ENCODE measurements at places on chromosomes 3 and 15.

GRCh38 chr3:46129588-46130272 is 78.4 kb downstream of the CCR1 start:
- DNase-seq, result no peak

DNA sequence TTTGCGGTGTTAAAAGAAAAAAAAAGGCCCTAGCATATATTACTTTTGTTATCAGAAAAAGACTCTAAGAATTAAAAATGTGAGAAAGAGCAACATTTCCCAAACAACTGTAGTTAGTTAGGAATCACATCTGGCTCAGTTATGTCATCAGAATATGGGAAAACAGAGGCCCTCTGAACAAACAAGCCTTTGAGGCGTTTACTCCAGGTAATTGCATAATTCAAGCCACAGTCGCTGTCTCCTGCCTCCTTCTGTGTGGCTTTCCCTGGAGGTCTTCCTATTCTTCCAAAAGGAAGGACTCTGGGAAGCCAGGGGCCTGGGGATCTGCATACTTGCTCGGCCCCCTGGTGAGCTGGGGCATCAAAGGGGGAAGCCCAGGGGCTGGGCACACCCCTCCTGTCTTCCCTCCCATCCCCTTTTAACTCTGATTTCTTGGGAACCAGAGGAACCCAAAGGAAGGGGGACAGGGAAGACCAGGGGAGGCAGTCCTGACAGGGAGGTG is 3.7 kb upstream of the FAM107A start:
- DNase-seq, result no peak

DNA sequence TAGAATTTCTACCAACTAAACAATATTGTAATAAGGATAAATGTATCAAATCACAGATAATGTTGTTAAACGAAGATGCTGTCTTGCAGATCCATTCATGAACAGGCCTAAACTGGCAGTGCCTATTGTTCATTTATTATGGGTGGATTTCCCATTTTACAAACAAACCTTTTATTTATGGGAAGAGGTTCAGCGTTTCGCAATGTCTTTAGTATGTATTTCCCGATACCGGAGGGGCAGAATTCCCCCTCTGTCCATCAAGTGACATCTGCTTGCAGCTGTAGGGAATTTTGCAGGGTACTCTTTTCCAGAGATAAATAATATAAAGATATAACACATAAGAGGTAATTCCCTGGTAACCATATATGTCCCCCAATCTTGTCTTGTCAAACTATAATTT is 5.7 kb downstream of the CEP19 start:
- no peak for DNase-seq

DNA sequence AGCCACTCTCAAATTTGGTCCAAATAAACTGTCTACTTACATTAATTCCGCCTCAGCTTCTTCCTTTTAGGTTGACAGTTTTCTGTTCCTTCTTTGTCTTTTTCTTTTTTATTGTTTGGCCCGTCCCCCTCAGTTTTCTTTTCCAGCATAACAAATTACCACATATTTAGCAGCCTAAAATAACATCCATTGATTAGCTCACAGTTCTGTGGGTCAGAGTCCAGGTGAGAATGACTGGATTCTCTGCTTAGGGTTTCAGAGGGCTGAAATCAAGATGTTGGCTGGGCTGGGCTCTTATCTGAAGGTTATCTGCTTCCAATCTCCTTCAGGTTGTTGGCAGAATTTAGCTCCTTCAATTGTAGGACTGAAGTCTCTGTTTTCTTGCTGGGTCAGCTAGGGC is 24.6 kb upstream of the LCTL start:
- no peak for DNase-seq

DNA sequence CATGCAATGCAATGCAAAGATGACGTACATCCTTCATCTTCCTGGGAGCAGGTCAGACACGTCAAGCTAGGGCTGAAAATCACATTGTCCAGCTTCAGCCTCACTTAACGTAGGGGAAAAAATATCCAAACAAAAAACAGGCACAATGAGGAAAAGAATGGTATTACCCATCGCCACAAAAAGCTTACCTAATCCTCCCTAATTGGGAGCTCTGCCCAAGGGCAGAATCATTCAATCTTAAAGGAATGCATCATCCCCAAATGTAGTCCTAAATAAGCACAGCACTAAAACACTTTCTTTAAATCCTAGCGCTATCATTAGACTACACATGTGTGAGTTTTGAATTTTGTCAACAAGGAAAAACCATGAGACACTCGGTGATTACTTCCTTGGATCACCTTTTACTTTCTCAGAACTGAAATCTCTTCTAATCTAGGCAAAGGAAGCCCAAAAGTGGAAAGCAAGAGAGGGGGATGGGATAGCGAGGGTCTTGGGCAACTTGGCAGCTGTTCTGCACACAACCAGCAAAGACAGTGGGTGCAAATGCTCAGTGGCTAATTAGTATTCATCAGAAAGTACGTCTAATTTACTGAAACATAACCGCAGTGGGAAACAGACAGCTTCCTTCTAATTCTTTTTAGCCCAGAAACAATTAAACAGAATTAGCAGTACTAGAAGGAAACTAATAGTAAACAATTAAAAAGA is 87.4 kb downstream of the ADAMTS9 start:
- DNase-seq, result no peak

- DNase-seq, result no peak
These were observed 152.8 kb downstream of the GABRG3 start for GRCh38 chr15:27123808-27124207.

DNA sequence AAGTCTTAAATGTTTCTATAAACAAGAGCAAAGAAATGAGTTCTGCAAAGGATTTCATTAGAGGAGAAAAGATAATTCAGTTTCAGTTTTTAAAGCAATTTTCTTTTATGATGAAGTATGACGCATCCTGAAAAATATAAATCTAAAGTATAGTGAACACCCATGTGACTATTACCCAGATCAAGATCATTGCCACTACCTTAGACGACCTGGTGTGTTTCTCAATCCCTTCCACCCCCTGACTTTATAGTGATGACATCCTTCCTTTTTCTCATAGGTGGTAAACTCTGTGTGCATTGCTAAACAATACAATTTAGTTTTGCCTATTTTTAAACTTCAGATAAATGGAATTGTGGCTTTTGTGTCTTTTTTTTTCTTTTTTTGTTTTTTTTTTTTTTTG is 8.4 kb downstream of the STT3B start:
- DNase-seq, result no peak

GRCh38 chr3:155804323-155804722 is 1.8 kb downstream of the C3orf33 start:
- DNase-seq, result no peak

DNA sequence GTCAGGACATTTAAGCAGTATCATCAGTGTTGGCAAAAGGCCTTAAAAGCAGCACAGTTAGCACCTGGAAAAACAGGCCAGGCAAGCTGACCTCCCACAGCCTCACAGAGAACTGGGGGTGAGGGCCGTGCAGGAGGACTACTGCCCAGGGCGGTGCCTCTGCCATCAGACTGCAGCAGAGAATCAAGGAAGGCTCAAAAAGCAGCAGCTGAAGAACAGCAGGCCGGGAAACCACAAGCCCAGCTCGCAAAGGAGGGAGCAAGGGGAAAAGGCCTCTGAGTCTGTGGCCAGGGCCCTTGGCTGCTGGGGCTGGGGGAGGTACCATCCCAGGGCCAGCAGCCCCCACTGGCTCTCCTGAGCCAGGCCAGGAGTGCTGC is 84.2 kb downstream of the SEC22A start:
- DNase-seq, result no peak

GRCh38 chr15:44804298-44805046 is 68.1 kb downstream of the TRIM69 start:
- DNase-seq, result no peak

GRCh38 chr15:88256279-88257230 is at the start of gene NTRK3:
Gene NTRK3 (minus strand): TSS chr15:88256739. CDS start chr15:88256153, 586 bp downstream.
- no peak for DNase-seq

DNA sequence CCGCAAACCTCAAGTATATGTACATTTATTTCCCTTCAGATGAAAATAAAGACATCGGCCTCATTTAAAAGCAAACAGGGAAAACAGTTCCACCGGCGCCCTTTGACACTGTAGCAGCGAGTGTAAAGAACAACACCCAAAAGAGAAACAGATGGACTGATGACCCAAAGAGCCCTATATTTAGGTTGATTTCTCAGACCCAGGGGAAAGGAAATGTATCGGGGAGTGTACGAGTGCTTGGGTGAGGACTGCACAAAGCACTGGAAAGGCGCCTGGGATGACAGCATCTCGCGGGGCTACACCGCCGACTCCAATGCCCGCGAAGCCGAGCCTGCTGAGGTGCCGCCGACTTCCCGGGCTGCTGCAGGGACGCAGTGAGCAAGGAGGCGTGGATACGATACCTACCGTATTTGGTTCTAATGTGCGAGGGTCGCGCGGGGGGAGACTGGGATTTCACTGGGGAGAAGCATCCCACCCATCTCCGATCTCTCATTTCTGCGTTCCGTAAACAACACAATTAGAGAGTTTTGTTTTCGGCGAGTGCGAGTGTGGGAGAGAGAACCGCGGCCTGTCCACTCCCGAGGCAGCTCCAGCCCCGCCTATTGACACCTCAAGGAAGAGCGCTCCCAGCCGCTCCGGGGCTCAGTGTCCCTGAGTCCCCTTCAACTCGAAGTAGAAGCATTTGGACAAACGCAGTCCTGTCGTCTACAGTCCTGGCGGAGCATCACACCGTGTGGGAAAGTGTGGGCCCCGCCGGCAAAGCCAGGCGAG is 2.0 kb downstream of the MECOM start:
- DNase-seq, result peak; percentile 65

DNA sequence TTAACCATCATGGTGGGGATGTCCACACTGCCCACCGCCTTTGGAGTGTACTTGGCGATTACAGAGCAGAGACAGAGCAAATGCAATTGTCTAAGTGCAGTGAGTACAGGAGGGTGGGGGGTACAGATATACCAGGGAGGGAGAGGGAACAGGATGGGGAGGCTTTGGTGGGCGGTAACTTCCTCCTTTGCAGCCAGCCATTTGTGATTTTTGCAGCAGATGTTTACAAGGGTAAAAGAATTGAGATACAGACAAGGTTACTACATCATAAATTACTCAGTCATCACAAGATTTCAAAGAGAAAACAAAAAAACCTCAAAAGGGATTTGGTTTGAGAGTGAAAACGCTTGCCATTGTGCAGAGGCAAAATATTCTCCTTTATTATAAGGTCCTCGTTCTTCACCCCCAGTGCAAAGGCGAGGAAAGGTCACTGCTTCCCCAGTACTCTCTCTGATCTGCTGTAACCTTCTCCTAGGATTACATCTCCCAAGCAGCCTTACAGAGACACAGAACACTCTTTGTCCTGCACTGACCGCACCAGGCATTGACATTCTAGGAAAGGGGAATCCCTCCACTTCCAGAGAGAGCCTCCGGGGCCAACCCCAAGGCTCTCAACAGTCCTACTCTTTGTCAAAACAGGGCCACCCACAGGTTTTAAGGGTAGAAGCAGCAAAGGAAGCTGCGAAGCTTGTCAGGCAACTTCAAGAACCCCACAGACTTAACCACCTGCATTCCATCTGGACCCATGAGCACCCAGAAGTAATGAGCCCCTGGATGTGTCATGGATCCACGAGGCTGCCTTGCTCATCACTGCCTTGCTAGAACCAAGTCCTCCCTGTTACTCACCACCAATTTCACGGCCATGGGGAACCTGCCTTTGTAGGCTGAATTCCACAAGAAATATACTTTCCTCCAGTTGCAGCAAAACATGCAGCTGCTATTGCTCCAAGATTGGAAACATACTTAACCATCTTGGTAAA is 117.3 kb downstream of the ADAMTS17 start:
- peak; percentile 62 for DNase-seq

DNA sequence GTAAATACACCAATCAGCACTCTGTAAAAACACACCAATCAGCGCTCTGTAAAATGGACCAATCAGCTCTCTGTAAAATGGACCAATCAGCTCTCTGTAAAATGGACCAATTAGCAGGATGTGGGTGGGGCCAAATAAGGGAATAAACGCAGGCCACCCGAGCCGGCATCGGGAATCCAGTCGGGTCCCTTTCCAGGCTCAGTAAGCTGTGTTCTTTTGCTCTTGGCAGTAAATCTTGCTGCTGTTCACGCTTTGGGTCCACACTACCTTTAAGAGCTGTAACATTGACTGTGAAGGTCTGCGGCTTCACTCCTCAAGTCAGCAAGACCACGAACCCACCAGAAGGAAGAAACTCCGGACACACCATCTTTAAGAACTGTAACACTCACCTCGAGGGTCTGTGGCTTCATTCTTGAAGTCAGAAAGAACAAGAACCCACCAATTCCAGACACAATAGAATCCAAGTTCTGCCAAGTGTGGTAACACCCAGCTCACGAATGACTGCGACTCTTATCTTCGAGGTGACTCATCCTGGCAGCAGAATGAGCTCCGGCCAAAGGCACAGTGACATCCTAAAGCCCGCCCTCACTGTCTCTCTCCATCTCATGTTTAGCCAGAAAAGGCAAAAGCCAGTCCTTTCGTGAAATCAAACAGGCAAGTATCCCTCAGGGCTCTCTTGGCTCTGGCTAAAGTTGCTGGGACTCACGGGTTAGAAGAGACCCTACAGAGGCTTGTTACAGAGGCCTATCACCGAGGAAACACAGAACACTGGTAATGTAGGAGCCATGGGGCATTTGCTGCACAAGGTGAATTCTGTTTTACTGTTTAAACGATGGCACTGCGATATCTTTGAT is 155.2 kb downstream of the FAM43A start:
- DNase-seq, result peak; percentile 71

DNA sequence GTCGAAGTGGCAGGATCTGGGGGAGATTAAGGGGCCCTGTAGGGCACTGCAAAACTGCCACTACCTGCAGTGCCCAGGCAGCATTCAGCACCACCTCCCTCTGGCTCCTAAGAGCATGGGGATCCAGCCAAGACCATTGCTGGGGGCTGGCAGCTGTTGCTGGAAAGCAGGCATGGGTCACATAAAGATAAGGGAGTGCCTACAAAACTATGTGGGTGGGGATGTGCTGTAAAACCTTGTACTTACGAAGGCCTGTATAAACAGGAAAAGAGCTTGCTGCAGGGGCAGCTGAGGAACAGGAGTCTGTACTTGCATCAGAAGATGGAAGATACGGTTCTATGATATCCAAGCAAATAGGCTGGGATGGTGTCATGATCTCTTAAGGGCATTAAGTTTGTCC is 27.1 kb downstream of the IL20RB start:
- peak; percentile 9 for DNase-seq

GRCh38 chr3:116030131-116030850 is 407.0 kb downstream of the GAP43 start:
- DNase-seq, result no peak

All from SW480 (cell line).